ENCODE measurements at places on chromosomes 3 and 15. TPM values are rescaled to one million over a fixed set of nuclear protein-coding genes. Genes with fewer than 3 reads are reported as not detected.

DNA sequence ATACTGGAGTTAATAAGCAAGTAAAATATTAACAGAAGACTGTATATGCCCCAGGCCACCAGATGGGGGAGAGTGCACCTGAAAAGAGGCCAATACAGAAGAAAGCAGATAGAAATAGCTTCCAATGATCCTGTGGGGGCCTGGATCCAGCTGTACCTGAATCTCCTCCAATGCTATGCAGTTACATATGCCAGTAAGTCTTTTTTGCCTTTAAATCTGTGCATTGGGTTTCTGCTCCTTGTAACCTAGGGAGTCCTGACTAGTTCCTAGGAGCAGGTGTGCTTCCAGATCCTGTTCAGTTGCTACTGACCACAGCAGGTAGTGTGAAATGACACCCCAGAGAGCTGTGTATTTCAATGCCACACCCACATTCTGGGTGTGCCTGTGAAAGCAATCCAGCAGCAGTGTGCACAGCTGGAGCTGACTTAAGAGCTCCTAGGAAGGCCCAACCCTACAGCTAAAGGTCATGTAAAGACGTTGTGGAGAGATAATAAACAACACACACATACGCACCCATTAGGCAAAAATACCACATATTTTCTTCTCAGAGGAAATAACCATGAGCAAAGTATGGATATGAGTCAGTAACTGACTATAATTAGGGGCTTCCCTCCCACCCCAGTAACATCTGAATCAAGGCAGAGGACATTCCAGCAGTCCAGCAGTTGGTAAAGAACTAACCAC lies 62.2 kb upstream of the AKAP13 start:
- no peak for DNase-seq

- no peak for DNase-seq
Observed at GRCh38 chr15:76936671-76937070, 5.1 kb downstream of the RCN2 start.

- no peak for DNase-seq
Observed at GRCh38 chr15:34837246-34838016, 42.1 kb upstream of the ACTC1 start.

The AQP9 gene
- total RNA-seq: 74.0 TPM

DNA sequence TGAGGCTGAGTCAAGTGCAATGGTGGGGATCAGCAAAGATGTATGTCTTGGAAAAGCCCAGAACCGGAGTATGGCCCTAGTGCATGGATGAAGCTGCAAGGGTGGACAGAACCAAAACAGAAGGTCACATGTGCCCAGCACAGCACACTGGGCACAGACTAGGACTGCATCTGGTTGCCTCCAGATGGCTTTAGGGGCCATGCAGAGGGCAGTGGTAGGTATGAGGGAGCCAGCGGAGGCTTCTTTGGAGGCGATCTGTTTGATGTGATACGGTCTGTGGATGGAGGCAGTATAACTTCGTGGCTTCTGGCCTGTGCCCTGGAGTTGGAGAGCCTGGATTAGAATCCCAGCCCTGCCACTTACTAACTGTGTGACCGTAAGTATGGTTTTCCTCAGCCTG lies 29.4 kb downstream of the SV2B start:
- DNase-seq: no peak

- DNase-seq: no peak
Observed at GRCh38 chr15:56292546-56293316, 49.1 kb upstream of the RFX7 start.

The SLITRK3 gene
- total RNA-seq: 0.15 TPM

GRCh38 chr3:57654267-57654666 lies 38.6 kb downstream of the DENND6A start:
- no peak for DNase-seq

DNA sequence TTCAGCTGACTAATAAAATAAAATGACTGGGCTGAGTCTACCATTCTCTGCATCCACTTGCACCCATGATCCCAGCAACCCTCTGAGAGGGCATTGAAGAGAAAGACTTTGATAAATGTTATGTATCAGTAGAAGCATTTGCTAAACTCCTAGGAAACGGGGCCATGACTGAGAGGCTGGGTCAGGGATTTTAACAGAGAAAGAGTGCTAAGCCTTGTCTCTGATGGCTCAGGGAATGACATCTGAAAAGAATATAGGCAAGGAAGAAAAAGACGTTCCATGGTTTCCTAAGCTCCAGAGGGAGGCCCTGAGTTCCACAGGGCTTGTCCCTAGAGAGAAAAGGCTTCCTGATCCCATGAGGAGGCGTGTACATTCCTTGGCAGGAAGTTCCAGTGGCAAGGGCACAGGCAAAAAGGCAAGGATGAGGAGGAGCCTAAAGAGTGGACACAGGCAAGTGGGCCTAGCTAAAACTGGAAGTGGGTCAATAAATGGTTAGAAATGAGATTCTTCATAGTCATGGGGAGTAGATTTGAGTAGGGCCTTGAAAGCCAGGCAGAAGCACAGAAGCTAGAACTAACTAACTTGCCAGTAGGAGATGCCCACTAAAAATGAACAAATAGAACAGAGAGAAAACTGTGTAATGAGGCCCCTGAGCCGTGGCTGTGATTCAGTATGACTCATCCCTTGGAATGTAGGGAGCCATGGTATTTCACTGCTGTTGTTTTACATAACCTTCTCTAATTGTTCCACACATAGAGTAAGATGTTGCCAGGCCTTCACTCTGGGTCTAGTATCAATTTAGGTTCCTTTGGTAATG lies 44.9 kb upstream of the MANF start:
- no peak for DNase-seq

DNA sequence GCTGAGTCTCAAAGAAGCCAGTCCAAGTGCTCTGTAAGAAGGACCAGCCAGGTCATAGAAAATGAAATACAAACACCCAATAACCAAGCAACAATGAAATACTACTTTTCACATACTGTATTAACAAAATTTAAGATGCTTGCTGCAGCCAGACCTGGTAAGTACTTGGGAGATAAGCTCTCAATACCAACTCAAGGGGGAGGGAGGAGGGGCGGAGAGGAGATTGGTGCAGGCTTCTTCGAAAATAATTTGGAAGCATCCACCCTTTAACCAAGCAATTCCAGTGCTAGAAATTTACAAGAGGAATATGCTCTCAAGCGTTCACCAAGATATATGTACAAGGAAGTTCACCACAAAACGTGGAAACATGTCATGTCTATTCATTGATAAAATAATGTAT lies 7.6 kb upstream of the LRRC2 start:
- DNase-seq: no peak

GRCh38 chr3:177679568-177680471 lies 482.5 kb upstream of the TBL1XR1 start:
- no peak for DNase-seq

GRCh38 chr3:149343951-149344350 lies 10.5 kb upstream of the TM4SF18 start:
- DNase-seq: no peak

DNA sequence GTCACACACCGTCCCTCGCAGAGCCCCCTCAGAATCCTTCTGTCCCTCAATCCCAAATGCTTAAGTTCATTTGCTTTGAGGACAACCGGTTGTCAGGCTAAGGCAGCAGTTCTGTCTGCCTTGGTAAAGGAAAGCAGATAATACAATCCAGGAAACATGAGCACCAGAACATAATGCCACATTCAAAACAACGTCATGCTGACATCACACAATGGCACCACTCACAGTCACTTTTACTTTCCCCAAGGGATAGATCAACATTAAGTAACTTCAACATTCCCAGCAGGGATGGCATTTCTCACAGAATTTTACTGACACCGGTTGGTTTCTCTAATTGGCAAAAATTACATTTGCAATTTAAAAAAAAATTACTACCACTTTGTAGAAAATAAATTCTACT lies 74.6 kb upstream of the PSMD6 start:
- DNase-seq: no peak

- no peak for DNase-seq
Observed at GRCh38 chr15:62610265-62610869, 432.2 kb upstream of the TPM1 start.

DNA sequence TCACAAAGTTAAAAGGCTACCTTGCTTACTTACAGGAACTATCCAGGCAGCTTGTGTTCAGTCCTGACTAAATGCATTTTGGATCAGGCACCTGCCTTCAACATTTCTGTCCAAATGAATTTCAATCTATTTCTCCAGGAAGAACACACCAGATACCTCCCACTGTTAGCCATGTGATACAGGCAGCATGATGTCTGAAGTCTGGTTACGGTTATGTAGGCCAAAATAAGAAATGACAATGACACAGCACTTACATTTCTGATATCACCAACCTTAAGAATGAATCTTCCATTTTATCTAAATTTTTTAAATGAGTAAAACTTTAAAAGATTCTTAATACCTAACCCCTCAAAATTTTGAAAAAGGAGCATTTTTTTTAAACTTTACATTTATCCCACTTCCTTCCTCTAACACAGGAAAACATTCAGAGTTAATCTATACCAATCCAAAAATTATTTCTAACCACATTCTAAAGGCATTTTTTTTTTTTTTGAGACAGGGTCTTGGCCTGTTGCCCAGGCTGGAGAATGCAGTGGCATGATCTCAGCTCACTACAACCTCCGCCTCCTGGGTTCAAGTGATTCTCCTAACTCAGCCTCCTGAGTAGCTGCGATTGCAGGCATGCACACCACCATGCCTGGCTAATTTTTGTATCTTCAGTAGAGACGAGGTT lies at the start of gene MAP4:
MAP4 (minus strand) TSS at position 116 of the 673 bp plus-strand sequence. CDS start 17,556 bp downstream, outside the sequence.
- DNase-seq: no peak

GRCh38 chr3:56055951-56056350 lies 412.3 kb downstream of the ERC2 start:
- no peak for DNase-seq

- no peak for DNase-seq
Observed at GRCh38 chr3:75218577-75218976, 445.6 kb upstream of the FRG2C start.

DNA sequence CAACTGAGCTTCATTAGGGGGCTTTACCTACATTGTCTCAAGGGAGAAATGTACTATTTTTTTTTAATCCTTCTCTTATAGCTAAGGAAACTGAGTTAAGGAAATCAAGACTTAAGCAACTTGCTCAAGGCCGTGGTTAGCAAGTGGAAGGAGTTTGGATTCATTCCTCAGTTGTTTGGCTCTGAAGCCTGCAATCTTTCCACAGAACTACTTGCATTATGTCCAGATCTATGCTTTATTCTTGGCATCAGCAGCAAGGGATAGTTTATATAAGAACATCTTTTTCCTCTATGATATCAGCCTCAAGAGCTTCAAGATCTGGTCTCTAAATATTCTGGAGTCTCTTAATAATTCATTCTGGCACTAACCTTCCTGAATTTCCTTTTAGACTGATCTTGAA lies 182.4 kb downstream of the SV2B start:
- no peak for DNase-seq

The OR4F15 gene
- not detected for total RNA-seq

- no peak for DNase-seq
Observed at GRCh38 chr3:70832089-70832833, 519.8 kb upstream of the MDFIC2 start.

GRCh38 chr3:111338059-111338698 lies 203.8 kb upstream of the CD96 start:
- DNase-seq: peak; percentile 28

The NRROS gene
- total RNA-seq: 2.7 TPM

All from right lobe of liver (tissue), 6 donors.